NCI-H1092 treated with DMSO at 0.1 percent for 48 hours (cell line): ENCODE measurements at places on chromosomes 4 and X.

GRCh38 chrX:37796310-37796709 is 16.5 kb downstream of the CYBB start:
- no peak for DNase-seq

- DNase-seq: peak; percentile 44
Observed at GRCh38 chrX:39398215-39398962, 597.1 kb downstream of the MID1IP1 start.

GRCh38 chrX:11611965-11612364 is 53.8 kb downstream of the ARHGAP6 start:
- DNase-seq: no peak

DNA sequence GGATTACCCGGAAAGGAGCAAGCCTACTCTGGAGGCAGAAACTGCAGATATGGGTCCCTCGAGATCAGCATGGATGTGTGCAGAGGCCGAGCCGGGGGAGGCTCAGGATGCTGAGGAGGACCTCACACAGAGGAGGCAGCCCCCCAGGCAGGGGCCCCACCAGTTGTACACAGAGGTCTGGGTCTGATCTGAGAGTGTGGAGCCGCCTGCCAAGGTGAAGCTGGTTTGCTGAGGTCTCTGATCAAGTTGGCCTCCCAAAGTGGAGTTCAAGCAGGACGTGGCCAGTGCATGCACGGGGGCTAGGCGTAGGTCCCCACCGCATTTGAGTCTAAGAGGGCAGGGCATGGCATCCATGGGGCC is 35.0 kb downstream of the ACOX3 start:
- no peak for DNase-seq

DNA sequence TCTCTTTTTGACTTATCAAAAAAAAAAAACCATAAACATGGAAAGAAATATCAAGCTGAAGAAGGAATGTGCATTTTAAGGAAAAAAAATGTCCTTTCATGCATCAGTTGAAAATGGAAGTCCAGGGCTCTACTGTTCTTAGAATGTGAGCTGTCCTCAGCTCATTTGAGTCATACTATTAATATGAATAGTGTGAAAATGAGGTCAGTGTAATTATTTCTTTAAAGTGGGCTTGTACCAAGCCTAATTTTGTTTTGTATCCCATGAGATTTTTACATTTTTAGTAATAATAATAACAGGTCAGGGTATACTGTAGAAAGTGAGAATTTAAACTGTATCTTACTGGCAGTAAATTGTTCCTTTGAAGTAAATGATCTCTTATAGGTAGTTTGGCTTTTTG is 148.5 kb downstream of the NAA11 start:
- no peak for DNase-seq

DNA sequence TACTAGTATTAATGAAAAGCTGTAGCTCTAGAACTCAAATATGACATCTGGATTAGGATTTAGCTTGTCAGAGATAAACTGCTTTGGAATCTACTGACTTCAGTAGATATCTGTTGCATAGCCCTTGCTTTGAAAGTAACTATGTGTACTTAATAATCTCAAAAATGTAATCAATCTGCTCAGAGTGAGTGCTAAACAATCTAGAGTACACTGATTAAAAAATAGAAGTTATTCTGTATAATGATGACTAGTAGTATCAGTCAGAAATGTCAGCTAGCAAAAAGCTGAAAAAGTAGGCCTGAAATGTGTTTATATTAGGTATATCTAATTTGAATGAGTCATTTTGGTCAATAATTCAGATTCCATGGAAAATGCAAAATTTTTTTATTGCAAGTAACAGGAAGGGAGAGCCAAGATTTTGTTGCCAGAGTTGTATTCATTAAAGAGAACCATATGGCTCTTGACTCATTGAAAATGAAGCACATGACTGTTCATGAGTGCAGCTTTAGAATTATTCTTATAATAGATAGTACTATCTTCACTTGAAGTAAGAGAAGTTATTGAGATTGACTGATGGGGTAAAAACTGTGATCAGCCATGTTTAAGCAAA is 20.0 kb downstream of the CLCN3 start:
- DNase-seq: no peak

DNA sequence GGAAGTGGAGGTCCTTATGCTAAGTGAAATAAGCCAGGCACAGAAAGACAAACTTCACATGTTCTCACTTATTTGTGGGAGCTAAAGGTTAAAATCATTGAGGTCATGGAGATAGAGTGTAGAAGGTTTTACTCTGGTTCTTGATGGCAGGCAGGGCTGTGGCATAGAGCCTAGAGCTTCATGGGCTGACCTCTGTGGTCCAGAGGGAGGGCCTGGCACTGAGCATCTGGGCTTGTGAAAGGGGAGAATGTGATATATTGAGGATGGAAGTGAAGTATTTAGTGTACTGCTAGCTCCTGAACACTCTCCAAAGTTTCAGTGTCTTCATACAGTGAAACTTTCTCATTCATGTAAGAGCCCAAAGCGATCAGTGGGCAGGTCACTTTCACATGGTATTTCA is 71.3 kb upstream of the ANXA3 start:
- DNase-seq: no peak

DNA sequence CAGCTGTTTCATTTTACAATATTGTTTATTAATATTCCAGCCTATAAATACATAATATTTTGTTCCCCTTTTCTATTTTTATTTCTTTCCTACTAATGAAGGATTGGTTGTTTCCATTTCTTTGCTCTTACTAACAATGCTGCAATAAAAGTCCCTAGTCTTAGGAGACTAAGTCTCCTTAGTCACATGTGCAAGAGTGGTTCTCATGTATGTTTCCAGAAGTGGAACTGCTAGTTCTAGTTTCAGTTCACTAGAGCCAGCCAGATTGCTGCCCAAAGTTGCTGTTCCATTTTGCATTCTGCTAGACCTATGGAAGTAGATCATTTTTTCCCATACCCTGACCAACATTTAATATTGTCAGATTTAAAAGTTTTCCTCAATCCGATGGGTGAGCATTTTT is 44.3 kb downstream of the CNGA1 start:
- DNase-seq: no peak
